GM04503 (cell line): ENCODE measurements at places on chromosomes 7 and 10.
A peak's percentile ranks its signal among the peaks of the same experiment; 100 is the strongest.

- no peak for DNase-seq
Measured at GRCh38 chr7:132161533-132161915, 414.7 kb downstream of the PLXNA4 start.

DNA sequence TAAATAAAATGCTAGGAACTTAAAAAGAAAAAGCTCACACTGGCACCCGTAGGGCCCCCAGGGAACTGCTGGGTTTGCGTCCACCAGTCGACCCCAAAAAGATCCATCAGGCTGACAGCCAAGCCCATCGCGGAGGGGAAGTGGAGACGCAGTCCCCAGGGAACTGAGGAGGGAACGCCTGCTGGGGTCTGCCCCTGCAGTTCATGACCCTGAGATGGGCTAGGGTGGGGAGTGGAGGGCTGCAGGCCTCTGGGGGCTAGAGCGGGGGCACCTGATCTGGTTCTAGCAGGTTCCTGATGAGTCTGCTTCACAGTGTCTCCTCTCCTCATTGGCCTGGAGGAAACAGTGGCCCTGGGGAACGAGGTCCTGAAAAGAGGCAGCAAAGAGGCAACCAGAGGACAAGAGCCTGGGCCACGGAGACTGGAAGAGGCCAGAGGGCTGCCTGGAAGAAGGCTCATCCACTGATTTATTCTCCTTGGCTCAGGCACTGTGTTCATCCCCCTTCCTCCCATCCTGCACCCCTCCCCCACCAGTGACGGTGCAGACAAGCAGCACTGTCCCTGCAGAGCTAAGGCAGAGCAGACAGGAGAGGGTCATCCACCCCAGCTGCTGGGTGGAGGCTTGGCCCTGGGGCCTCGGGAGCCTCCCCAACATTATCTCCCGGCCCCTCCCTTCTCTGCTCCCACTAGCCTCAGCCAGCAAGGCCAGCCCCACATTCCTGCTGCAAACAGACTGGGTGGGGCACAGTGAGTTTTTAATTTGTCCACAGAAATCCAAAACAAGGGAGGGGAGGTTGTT is 24.7 kb upstream of the HSPA12A start:
- peak; percentile 61 for DNase-seq

DNA sequence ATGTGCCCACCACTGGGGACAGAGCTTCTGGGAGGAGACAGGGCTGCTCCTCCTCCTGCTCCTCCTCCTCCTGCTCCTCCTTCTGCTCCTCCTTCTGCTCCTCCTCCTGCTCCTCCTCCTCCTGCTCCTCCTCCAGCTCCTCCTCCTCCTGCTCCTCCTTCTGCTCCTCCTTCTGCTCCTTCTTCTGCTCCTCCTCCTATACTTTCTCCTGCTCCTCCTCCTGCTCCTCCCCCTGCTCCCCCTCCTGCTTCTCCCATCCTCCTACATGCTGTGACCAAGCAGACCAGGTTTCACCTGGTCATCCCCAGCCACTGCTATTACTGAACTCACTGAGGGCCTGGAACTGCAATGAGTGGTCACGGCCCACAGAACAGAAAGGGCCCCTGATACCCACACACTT is 154.0 kb upstream of the PPP2R2D start:
- DNase-seq = no peak

GRCh38 chr7:96311967-96312366 is 9.9 kb downstream of the SLC25A13 start:
- DNase-seq = no peak

DNA sequence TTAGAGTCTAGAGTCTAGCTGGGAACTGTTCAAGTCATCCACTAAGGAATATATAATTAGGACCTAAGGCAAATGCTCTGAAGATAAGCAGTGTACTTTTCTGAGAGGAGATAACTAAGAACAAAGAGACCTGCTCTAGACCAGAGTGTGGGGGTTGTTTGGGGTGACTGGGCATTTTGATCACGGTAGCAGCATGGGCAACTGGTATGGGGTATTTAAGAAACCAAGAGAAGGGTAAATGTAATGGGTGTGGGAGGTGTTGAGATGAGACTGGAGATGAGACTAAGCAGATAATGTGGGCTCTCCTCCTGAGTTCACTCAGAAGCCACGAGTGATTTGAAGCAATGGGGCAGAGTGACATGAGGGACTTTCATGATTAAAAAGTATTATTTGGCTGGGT is 1082.9 kb downstream of the GATA3 start:
- no peak for DNase-seq

- no peak for DNase-seq
Measured at GRCh38 chr7:11332865-11333228, 359.2 kb downstream of the PHF14 start.

- no peak for DNase-seq
Measured at GRCh38 chr7:87310790-87311419, 34.6 kb upstream of the CROT start.

- no peak for DNase-seq
Measured at GRCh38 chr10:102616066-102616770, 28.1 kb upstream of the TRIM8 start.

- DNase-seq = no peak
Measured at GRCh38 chr10:66625709-66626590, 299.9 kb upstream of the LRRTM3 start.
